ENCODE measurements at places on chromosomes 13 and 19.

- no peak for DNase-seq
Observed at GRCh38 chr13:100534147-100534843, 54.3 kb downstream of the GGACT start.

DNA sequence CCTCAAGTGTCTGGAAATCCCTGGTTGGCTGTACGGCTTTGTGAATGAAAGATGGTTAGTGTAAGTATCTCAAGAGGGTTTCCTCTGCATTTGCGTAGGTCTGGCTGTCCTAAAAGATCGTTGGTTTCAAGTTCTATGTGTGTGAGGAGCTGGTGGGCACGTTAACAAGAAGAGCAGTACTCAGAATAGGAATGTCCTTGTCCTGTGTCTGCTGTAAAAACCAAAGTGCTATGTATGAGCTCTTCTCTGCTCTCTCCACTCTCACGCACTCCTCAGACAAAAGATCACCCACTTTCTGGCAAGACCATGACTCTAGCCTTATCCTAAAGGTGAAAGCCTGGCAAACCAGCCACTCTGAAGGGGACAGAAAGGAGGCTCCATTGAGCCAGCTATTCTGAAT is 39.1 kb downstream of the USP12 start:
- no peak for DNase-seq

DNA sequence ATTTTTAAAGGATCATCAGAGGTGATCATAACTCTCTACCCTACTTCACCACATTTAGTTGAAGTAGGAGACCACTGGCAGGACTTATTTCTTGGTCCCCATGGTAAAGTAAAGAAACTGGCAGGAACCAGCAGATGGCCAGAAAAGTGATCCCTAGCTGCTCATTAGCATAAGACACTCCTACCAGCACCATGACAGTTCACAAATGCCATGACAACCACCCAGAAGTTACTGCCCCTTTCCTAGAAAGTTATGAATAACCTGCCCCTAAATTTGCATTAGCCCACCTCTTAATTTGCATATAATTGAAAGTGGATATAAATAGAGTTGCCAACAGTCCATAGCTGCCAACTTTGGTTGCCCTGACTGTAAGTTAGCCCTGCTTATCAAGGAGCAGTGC is 18.4 kb upstream of the RUBCNL start:
- DNase-seq: no peak

GRCh38 chr13:34391076-34391475 is 551.0 kb upstream of the NBEA start:
- DNase-seq: no peak

GRCh38 chr13:60150538-60150937 is 13.2 kb downstream of the DIAPH3 start:
- DNase-seq: no peak

DNA sequence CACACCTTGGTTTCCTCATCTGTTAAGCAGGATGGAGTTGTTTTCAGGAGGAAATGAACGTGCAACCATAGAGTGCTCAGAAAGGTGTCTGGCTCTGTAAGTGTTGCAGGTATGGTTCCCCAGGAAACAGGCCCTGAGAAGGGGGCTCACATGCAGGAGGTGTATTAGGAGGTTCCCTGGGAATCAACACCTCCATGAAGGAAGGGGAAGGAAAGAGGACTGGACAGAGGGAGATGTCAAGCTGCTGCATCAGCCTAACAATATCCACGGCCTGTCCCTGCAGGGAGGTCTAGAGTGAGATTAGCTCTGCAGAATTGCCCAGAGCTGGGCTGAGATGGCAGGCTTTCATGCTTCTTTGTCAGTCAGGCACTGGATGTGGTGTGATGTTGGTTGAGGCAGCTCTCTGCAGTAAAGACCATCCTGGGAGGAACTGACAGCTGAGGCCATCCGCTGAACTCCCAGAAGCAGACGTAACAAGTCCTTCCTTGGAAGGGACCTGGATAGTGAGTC is 373.3 kb downstream of the ZNF536 start:
- no peak for DNase-seq

DNA sequence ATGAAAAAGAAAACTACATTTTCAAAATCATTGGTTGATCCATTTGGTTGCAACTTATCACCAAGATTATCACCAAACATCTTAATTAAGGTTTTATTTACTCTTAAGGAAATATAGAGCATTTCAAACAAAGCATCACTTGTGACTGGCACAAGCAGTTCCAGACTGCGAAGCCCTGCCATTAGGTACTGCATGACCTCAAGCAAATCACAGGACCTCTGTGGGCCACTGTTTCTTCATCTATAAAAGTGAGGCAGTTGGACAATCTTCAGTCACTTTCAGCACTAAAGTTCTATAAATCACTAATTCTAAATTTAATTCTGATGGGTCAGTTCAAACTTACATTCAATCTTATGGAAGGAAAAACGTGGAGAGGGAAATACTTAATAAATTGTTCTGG is 2.0 kb downstream of the ELF1 start:
- no peak for DNase-seq

DNA sequence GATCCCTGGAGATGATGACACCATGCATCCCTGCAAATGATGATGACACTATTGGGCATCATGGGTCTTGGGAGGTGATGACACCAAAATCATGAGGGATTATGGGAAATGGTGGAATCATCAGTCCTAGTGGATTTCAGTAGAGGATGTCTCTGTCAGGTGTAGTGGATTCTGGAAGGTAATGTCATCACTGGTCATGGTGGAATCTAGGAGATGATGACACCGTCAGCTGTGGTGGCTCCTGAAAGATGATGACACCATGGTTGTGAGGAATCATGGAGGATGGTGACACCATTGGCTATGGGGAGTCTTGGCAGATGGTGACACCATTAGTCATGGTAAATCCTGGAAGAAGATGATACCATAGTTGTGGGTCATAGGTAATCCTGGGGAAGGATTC is 11.9 kb downstream of the SHISA7 start:
- DNase-seq: no peak

GRCh38 chr19:23409392-23410048 is 14.2 kb upstream of the ZNF91 start:
- no peak for DNase-seq

- no peak for DNase-seq
Observed at GRCh38 chr13:28499609-28500008, 4.7 kb upstream of the FLT1 start.

- DNase-seq: no peak
Observed at GRCh38 chr13:113942591-113943103, 31.2 kb downstream of the C13orf46 start.

Data from substantia nigra (tissue), 51 donors.